ENCODE measurements at places on chromosomes 3 and 15.

DNA sequence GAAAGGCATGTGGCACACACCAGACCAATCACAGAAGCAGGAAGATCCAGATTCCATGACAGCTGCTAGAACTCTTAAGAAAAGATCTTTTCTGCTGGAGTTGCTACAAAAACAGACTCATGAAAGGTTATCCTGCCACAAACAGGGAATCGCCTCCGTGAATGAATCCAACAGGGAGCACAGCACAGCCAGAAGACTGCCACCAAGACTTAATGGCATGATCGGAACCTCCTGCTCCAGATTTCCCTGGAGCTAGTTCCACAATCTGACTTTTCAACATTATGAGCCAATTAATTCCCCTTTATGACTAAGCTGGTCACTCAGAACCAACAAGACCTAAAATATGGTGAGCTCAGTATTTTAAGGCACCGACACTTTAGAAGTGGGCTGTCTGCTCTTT lies 232.5 kb downstream of the FOXP1 start:
- no peak for DNase-seq

GRCh38 chr15:78440375-78441373 lies 2.7 kb downstream of the IREB2 start:
- no peak for DNase-seq

DNA sequence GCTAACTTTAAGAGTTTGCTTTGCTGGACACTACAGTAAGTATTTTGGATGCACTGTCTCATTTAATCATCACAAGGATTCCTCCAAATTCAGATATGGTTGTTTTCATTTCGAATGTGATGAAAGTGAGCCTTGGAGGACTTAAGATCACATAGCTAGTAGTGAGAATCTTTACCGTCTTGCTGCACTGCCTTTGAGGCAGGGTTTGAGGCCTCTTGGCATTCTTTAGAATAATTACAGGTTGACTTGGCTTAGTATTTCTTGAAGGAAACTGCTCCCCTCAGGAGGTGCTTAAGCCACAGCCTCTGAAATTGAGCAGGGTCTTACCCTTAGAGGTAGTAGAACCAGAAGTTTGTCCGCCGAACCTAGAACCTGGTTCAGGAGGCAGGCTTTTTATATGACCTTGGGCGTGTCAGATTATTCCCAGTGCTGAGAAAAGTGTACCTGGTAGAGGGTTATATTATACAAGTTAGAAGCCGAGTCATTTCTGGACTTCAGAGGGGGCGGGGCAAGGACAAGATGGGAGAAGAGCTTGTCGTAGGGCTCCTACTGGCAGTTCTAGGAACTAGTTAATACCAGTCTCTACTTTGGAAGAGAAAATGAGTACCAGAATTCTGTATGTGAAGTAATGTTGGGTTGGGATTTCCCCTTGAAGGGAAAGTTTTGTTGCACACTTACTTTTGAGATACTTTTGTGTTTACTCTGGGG lies 1.1 kb downstream of the TFG start:
- peak; percentile 49 for DNase-seq

GRCh38 chr3:190739641-190740185 lies 122.8 kb downstream of the GMNC start:
- DNase-seq, result no peak

- peak; percentile 45 for DNase-seq
These were observed 785 bp upstream of the MYRIP start for GRCh38 chr3:39808467-39809180.

DNA sequence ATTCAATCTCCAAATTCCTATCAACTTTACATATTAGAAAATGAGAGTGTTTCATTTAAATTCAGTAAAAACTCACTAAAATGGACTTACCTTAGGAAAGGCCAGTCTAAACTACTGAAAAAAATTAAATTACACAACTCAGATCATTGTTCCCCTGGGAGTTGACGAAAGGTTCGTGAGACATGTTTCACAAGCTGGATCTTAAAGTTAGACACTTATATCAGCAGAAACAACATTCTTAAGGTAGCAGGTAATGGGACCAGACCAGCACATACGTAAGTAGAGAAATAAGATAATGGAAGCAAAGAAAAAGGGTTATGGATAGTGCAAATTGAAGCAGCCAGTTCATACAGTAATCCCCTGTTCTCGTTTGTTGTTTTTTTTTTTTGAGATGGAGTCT lies 8.9 kb downstream of the RFX7 start:
- no peak for DNase-seq

GRCh38 chr3:144200466-144200865 lies 228.8 kb downstream of the DIPK2A start:
- no peak for DNase-seq

DNA sequence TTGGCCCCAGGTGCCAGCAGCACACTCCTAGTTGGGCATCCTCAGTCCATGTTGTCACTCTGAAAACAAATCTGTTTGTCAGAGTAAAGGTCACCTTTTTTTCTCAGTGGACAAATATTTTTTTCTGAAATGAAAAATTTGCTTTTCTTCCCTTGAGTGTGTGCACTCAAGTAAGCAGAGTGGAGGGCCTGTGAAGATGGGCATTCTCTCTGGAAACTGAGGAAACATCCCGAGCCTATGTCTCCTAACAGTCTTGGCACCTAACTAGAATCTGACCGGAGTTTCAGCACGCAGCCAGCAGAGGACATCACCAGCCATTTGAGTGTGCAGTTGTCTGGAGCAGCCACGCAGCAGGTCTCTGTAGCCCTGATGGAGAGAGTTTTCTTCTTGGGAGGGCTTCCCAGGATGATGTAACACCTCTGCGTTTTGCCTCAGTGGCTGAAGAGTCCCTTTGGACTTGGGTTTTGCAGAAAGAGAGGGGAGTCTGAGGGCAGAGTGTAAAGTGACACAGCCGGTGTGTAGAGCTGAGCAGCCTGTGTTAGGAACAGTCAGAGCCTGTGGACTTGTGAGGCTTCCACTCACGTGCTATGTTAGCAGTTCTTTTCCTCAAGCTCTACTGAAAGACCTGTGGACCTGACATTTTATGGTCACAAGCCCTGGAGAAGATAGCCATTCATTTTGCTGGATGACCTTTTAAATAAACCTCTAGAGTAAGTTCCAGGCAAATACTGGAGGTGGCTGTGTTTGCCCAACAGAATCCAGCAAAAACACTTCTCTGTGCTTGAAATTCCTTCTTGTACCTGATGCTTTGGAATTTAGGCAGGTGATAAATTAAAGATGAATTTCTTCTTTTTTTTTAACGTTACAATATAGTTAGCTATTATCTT lies 51.6 kb downstream of the ABHD2 start:
- peak; percentile 58 for DNase-seq

- no peak for DNase-seq
These were observed 64.1 kb downstream of the CDIN1 start for GRCh38 chr15:36643551-36643950.

DNA sequence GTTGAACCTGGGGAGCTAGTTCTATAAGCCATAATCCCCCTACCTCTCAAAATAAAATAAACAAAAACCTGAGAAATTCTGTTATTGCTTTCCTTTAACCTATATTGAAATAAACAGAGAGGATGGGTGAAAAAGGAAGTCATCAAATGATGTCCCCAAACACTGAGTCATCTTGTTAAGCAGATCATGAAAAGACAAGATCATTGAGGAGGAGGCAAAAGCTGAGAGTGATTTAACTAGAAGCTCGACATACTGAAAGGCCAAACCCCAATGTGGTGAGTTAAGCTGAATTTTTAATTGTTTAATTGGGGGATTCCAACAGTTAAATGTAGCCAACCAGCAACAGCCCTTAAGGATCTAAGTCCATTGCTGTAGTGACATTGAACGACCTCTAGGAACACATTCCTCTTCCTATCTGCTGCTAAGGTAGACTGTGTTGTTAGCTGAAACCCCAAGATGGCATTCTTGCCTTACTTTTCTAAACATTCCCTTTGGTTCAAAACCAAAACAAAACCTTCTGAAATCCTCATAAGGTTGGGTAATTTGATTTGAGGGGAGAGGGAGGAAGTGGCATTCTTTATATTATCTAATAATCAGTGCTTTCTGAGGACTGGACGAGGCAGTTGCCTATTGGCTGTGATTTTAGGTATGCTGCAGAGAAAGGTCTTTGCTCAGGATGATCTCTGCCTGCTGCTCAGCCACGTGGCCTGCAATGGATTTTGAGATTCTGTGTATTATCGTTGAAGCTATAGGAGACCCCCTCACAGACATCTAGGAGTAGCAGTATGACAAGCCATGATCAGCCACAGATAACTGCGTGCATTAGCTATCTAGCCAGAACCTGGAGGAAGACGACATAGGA lies 62.7 kb upstream of the BNIP2 start:
- DNase-seq, result no peak

- DNase-seq, result no peak
These were observed 284.2 kb downstream of the C3orf38 start for GRCh38 chr3:88434001-88434400.

DNA sequence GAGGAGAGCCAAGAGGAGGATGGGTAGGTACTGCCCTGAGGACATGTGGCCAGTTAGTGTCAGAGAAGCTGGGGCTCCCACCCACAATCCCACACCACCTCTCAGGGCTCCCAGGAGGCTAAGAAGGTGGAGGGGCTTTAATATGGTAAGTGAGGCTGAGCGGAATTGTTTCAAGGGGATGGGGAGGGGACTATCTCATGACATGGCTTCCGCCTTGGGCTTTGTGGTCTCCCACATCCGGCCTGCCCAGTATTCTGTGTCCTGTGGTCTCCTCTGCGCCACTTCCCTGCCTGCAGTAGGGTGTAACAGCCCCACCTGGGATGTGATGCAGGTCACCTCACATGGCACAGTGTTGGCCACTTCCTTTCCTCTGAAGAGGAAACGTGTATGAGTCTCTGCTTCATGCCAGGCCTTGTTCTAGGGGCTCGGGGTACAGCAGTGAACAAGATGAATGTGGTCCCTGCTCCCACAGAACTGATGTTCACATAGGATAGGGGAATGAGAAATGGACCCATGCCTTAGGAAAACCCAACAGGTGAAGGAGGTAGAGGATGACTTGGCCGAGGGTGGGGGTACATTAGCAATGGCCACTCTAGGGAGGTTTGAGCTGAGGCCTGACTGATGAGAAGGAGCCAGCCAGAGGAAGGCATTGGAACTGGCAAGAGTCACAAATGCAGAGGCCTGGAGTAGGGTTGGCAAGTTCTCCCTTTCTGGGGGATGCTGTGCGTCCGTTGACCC lies 3.2 kb downstream of the NEIL1 start:
- peak; percentile 15 for DNase-seq

- peak; percentile 83 for DNase-seq
These were observed 123.5 kb downstream of the RPLP1 start for GRCh38 chr15:69576035-69576526.

DNA sequence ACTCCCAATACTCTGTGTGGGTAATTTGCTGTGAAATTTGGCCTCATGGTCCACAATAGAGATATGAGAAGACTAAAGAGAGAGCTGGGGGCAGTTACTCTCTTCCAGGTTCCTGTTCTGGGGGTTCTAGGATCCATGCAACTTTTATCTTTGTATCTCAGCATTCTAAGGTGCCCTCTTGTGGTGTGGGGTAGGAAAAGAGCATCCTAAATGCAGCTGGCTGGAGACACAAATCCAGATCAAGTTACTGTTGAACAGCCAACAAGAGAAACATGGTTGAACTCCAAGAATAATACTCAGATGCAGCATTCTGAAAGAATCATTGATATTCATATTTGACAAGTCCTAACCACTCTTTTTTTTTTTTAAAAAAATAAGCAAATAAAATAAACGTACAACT lies 238.2 kb downstream of the GREM1 start:
- peak; percentile 59 for DNase-seq

- no peak for DNase-seq
These were observed 14.1 kb upstream of the TMEM115 start for GRCh38 chr3:50373146-50374051.

DNA sequence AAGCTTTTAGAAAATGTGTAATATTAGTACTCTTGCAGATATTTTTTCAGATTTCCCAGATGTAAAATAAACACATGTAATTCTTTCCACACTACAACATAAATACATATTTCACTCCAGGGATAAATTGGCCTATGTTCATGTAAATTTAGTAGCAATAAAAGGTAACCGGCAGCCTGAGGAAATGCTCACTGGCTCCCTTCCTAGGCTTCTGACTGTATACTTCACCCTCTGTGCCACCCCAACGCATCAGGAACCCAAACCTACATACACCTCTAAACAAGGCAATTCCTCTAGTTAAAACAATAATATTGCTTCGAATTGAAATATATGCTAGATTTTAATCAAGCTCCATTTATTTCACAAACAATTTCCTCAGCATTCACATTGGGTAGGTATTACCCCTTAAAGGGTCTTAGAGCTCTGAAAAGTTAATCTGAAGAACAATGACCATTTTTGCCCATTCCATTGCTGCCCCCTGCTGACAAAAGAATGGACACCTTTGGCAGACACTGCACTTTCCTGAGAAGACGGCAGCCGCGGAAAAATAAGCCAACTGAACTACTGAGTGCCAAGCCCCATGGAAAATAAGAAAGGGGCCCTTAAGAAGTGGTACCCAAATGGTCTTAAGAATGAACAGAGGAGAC lies 212.5 kb downstream of the OSBPL10 start:
- peak; percentile 60 for DNase-seq

- no peak for DNase-seq
These were observed 14.4 kb upstream of the CDC25A start for GRCh38 chr3:48202632-48203031.

DNA sequence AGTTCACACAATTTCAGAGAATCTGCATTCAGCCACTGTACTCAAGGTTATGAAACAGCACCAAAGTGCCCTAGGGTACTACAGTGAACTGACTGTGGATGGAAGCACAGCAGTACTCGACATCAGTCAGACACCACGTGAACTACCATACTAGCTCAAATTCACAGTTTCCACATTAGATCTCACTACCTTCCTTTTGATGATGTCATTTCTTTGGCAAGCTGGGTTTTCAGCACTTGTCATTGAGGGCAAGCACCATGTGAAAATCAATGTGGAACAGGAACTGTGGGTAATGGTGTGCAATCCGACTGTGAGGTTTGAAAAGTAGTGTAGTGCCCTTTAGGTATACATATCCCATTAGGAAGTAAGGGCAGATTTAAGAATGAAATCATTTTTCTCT lies 110.5 kb upstream of the BFSP2 start:
- DNase-seq, result no peak
